Epithelial cell of esophagus (primary cell): ENCODE measurements at places on chromosomes 6 and 20.

DNA sequence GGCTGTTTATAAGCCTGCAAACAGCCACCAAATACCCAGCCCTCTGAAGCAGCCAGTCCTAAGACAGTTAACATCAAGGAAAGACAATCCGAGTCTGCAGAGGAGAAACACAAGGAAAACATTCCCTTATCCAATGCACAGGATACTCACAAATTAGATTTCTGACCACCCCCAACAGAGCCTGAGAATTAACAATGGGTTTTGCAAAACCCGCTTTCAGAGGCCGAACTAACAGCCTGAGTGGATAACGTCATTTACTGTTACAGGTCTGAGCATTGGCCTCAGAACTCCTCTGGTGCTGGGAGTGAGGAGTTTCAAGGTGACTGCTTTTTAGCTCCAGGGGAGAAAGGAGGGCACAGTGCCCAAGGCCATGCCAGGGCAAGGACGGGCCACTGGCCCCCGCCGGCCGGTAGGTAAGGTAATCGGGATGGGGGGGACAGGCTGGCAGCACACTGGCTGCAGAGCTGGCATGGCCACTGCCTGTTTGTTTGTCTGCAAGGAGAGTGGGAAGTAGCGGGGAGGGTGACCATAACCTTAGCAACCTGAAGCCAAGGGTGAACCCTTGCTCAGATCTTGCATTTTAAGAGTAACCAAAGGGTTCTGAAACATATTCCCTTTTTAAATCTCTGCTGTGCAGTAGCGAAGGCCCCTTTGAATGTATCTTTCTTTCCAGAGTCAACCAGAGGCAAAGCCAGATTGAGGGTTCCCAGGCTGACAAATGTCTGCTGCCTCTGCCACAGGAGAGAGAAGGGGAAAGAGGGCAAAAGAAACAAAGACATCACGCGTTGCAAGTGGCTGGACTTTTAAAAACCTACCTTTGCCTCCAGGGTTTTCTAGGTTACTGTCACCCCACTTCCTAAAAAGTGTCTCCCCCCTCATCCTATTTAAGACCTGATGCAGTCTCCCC is 3.9 kb downstream of the ZMYND8 start:
- peak; percentile 49 for DNase-seq

GRCh38 chr6:90765491-90765890 is 178.6 kb upstream of the MAP3K7 start:
- no peak for DNase-seq

GRCh38 chr6:65707126-65707826 is at the start of gene EYS:
Gene EYS (minus strand): TSS chr6:65707226. CDS start chr6:65495410, 211,816 bp downstream.
- peak; percentile 31 for DNase-seq

DNA sequence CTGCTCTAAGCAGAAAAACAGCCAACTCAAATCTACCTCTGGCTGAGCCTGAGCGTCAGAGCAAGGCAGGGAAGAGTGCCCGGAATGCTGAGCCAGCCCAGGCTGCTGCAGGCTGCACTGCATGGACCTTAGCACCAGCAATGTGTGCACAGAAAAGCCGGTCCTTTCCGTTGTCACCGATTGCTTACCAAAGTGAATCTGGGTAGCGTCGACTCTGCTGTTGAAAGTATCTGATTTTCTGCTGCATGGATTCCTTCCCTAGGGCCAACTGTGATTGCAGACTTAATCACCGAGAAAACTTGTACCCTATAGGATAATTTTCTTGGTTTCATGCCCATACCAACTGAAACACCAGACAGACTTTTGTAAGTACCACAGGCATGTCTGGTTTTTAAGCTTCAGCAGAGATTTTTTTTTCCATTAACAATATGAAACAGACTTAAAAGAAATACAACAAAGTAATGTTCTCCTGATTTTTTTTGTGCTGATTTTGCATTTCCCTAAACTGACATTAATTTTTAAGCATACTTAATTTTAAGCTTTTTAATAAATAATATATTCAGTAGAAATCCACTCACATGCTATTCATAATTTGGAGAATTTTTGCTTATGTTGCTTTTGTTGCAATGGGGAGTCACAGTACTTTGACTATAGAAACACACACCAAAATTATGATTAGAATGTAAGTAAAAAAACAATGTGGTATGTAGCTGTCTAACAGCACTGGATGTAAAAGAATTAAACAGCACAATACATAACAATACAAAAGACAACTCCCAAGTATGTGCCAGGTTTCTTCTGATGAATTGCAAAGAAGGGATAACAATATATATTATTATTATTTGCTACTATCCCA is 218.0 kb downstream of the THBS2 start:
- DNase-seq: peak; percentile 11

GRCh38 chr6:79384845-79385244 is 150.4 kb upstream of the HMGN3 start:
- no peak for DNase-seq

DNA sequence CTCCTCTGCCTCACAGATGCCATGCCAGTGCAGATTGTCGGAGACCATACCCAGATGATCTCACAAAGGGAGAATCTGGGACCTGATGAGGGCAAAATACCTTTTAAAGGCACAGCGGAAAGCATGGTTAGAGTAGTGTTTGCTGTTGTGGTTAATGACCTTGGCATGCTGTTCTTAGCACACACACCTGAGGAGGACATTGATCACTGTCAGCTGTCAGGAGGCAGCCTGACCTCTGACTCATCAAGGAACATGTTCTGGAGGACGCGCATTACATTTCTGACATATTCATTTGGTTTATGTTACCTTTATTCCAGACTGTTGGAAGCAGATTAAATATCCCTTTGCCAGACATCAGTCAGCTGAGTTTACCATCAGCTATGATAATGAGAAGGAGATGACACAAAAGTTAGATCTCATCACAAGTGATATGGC is 57.1 kb downstream of the GOPC start:
- DNase-seq: peak; percentile 91

- no peak for DNase-seq
These were observed 147.0 kb downstream of the IPCEF1 start for GRCh38 chr6:154209555-154209954.

GRCh38 chr20:51584116-51584515 is 41.6 kb upstream of the NFATC2 start:
- no peak for DNase-seq

DNA sequence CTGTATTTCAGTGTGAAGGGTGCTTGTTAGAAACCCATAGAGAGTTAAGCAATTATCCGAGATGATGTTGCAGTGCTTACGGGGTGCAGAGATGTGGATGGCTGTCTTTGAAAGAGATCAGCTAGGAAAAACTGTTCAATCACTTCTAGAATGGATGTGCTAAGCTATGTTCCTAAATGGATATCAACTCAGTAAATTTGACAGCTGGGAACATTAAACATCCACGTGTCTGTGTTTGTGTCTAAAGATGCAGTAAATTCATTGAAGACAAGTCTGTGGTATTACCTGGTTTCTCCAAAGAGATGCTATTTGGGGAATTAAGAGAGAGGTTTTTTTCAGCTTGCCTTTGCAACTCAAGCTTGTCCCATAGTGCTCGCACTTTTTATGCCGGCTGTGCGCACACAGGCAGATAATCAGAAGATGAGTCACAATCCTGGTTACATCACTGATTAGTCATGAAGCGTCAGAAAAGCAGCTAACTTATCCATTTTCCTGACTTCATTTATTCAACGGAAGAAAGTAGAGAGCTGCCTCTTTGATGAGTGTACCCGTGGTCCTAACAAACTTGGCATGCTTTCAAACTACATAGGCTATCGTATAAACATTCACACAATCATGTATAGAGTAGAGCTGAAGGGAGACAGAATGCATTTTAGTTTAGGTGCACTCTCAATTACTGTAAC is 691.7 kb upstream of the SLC35B3 start:
- DNase-seq: peak; percentile 84

DNA sequence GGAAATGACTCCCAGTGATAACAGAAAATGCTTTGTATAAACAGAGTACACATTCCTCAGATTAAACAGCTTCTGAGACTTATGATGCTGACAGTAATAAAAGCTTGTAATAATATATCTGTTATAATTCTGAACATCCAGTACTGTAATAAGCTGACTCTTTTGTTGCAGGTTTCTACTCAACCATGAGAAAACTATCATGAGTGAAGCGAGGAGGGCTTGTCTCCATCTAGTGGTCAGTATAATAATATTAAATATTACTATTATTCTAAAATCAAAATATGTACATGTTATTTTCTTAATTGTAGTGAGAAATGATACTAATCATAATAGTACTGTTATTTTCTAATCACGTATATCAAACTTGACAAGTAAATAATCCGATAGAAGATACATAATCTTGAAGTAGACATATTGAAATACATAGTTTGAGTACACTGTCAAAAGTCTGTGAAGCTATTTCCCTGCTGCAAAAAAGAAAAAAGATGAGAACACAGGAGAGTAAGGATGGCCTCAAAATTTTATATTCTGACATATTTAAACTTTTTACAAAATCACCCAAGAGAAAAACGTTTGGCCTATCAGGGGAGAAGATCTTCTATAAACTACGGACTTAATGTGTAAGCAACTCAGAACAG is 183.1 kb downstream of the MOXD1 start:
- peak; percentile 32 for DNase-seq

DNA sequence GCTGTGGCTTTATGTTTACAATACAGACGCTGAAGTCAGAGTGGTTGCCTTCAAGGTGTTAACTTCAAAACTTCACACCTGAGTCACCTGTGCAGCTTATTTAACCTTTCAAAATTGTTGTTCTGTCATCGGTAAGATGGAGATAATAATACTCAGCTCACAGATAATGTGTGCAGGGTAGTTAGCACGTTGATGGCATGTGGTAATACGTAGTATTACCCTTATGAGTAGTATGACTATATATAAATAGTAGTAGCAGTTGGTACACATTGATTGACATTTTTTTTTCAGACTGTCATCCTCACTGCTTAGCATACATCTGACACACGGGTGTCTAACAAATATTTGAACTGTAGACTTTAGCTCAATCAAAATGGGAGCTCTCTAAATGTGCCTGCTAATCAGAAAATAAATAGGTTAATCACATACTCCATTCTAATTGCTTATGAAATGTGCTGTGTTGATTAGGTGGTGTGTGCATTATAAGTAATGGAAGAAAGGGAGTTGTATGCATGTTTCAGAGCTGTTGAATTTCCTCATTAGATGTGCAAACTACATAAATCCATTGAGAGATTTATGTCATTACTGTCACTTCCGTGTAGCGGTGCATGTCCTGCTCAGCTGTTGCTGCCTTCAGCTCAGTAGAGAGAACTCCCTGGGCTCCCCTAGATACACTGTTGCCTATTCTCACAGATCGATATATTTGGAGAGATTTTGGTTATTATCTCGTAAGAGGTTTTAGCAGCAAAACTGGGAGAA is 11.2 kb upstream of the MROH8 start:
- DNase-seq: no peak

- DNase-seq: peak; percentile 95
These were observed at the start of gene RSPH4A for GRCh38 chr6:116615937-116616736. Gene RSPH4A (plus strand): TSS chr6:116616479. CDS start chr6:116616624, 145 bp downstream.

DNA sequence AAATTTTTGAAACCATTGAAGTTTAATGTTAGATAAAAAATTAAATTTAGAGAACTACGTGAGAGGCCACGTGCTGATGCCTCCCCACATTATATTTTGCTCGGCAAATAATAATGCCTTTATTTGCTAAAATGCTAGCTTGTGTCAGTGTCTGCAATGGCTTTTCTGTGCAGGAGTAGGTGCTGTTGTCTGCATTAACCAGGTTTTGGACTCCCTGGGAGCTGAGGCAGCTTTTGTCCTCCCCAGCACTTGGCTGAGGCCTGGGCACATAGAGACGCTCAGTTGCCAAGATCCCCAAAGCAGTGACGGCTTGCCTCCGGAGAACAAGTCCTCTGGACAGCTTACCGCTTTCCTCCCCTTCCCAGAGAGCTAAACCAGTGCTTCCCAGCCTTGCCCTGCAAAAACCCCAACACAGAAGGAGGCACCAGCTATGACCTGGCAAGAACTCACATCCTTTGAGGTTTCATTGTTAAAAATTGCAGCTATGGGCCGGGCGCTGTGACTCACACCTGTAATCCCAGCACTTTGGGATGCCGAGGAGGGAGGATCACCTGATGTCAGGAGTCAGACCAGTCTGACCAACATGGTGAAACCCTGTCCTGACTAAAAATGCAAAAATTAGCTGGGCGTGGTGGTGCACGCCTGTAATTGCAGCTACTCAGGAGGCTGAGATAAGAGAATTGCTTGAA is 59.9 kb downstream of the KAT14 start:
- DNase-seq: peak; percentile 97

DNA sequence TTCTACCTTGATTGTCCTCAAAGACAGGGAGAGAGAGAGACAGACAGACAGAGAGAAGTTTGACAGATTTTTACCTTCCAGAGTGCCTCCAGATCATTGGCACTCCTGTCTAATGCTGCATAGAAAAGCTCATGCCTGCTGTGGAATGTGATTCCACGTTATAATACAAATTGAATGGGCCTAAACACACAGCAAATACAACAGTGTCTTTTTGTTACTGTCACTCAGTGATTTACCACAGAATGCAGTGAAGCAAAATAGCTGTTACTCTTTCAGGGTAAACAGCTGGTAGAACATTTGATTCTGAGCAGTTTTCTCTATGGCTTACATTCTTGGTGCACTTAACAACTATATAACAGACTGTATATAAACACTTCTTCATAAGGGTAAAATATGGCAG is 558.7 kb downstream of the LMBRD1 start:
- DNase-seq: no peak

GRCh38 chr20:5928836-5929715 is 21.3 kb downstream of the TRMT6 start:
- peak; percentile 66 for DNase-seq

DNA sequence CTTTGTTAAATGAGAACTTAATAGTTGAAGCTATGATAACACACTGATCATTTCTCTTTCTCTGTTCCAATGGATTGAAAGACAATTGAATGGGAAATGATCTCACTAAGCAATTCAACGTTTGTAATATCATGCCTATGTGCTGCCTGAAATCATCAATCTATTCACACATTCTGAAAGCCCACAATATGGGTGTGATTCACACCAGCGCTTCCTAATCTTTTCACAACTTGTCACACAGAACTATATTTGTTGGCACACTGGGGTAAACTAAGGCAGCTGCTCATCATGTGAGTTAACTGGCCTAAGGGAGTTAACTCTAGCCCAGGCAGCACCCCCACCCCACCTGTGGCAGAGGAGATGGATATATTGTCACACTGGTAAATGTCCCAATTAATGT is 37.1 kb upstream of the UTRN start:
- DNase-seq: no peak

DNA sequence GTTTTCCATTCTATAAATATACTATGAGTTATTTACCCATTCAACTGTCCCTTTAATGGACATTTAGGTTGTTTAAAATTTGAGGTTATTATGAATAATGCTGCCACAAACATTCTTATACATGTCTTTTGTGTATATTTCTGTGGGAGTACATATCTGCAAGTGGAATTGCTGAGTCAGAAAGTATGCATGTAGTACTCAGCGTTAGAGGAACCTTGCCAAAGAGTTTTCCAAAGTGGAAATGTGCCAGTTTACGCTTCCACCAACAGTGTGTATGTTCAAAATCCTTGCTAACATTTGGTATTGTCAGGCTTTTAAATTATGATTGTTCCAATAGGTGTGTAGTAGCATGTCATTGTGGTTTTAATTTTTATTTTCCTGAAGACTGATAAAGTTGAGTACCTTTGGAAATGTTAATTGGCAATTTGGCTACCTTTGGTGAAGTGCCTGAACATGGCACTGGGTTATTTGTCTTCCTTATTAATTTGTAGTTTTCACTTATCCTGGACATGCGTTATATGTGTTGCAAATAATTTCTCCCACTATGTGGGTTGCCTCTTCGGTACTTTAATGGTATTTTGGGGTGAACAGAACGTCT is 341.2 kb downstream of the CD83 start:
- DNase-seq: peak; percentile 75

GRCh38 chr6:17907406-17908229 is 79.8 kb downstream of the KIF13A start:
- DNase-seq: peak; percentile 100
